ENCODE measurements at places on chromosomes 12 and 14.

- DNase-seq = no peak
These were observed 980.1 kb downstream of the NRXN3 start for GRCh38 chr14:79150226-79150625.

GRCh38 chr14:61226015-61226654, 55.0 kb downstream of the TMEM30B start:
- no peak for DNase-seq

- no peak for DNase-seq
These were observed 413.8 kb downstream of the BCL11B start for GRCh38 chr14:98858158-98858557.

DNA sequence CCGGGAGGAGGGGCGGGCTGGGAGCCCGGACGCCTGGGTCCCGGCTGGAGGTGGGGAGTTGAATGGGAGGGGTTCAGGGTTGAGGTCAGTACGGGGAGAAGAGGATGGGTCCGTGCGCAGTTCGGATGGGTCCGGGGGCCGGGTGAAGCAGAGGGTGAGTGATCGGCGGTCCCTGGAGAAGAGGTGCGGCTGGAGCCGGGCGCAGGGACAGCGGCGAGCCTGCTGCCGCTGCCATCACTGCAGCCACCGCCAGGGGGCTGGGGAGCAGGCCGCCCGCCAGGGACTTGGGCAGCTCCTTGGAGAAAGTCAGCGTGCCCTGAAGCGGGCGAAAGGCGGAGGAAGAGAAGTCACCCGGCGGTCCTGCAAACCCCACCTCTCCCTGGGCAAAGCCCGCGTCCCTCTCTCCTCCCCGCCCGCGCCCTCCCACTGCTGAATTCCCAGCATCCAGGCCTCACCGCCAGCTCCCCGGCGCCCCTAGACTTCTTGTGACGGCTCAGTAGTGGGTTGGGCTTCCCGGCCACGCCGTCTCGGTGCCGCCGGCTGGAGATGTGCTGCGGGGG, 6.0 kb upstream of the GPR84 start:
- DNase-seq = no peak

DNA sequence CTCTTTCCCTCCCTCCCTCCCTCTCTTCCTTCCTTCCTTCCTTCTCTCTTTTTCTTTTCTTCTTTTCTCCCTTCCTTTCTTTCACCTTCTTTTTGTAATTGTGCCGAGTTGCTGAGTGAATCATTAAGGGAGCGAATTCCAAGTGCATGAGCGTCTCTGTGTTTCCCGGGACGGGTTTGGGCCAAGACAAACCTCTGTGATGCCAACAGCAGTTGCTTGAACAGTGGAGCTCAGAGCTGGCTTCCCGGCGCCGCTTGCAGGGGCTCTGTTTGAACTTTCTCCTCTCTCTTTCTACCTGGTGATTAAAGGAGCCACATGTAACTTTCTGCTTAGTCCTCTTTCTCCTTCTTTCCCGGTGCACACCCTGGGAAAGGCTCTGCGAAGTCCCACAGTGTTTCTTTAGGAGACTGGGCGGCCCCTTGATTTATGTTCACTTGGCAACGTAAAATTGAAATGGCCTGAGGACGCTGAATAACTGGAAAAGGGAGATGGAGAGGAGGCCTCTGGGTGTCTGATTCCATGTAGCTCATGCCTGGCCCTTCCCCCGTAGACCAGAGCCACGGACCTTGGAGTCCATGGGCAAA, 33.7 kb upstream of the MAP1LC3B2 start:
- DNase-seq = no peak

- DNase-seq = no peak
These were observed 877.0 kb upstream of the TMEM132C start for GRCh38 chr12:127389923-127390322.

GRCh38 chr12:130354407-130354806, 16.7 kb downstream of the PIWIL1 start:
- DNase-seq = no peak

DNA sequence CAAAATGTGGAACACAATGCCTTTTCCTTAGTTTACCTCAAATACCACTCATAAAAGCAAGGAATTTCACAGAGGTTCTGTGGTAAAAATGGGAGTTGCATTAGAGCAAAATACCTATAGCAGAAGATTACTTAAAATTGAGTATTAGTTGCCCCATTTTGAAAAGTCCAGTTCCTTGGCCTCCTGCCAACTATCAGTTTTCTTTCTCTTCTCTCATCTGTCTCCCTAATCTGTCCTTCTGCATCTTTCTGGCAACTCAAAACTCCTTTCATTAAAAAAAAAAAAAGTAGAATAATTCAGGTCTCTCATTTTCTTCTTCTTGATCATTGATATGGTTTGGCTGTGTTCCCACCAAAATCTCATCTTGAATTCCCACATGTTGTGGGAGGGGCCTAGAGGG, 127.3 kb downstream of the ATP23 start:
- no peak for DNase-seq

DNA sequence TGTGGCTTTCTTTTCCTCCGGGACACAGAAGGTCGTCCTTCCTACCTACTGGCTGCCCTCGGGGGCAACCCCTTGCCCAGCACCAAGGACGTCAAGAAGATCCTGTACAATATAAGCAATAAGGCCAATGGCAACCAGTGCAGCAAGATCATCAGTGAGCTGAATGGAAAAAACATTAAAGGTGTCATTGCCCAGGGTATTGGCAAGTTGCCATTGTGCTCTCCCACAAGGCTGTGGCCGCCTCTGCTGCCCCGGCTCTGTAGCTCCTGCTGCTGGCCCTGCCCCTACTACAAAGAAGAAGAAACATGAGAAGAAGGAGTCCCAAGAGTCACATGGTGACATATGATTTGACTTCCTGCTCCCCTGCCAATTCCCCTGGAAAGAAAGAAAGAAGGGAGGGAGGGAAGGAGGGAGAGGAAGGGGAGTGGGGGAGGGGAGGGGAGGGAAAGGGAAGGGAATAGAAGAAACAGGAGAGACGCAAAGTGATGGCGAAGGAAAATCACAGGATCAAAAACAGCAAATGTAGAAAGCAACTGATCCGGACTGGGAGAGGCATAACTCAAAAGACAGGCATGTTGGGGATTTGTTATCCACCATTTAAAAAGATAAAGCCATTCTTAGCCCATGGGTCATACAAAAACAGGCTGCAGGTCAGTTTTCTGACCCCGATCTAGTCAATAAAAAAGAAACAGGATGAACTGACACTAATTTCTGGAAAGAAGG, 61.3 kb upstream of the RESF1 start:
- no peak for DNase-seq

DNA sequence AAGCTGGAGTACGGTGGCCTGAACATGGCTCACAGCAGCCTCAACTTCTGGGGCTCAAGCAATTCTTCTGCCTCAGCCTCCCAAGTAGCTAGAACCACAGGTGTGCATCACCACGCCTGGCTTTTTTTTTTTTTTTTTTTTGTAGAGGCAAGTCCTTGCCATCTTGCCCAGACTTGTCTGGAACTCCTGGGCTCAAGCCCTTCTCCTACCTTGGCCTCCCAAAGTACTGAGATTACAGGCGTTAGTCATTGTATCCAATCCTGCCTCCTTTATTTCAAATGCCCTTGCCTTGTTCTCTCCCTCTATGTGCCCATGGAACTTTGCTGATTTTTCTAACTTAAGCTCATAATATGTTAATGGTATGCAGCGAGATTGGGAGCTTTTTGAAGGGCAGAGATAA, 49.2 kb upstream of the PRICKLE1 start:
- DNase-seq = no peak

GRCh38 chr14:75628816-75629215, 31.9 kb downstream of the ERG28 start:
- no peak for DNase-seq

DNA sequence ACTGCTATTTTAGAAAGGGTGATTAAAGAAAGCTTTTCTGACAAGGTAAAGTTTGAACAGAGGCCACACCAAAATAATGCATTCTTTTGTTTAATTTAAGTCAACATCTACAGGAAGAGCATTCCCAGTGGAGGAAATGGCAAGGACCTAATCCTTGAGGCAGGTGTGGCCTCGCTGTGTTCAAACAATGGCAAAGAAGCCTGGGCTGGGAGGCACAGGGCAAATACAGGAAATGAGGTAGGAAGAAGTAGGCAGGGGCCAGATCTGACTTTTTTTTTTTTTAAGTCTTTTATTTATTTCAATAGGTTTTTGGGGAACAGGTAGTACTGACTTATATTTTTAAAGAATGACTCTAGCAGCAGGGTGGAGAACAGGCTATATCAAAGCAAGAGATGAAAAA, 53.5 kb downstream of the ARMH4 start:
- no peak for DNase-seq

Data from stimulated activated CD8-positive, alpha-beta memory T cell treated with anti-CD3 and anti-CD28 coated beads, Interleukin-7, amount 100 ng/mL, for 1 hour (primary cell).